ENCODE measurements at places on chromosomes 6 and 20.

GRCh38 chr6:159399751-159400221 is 230.6 kb downstream of the FNDC1 start:
- no peak for ATAC-seq

GRCh38 chr20:6070829-6071695 is 17.2 kb upstream of the LRRN4 start:
- ATAC-seq = peak; percentile 22

DNA sequence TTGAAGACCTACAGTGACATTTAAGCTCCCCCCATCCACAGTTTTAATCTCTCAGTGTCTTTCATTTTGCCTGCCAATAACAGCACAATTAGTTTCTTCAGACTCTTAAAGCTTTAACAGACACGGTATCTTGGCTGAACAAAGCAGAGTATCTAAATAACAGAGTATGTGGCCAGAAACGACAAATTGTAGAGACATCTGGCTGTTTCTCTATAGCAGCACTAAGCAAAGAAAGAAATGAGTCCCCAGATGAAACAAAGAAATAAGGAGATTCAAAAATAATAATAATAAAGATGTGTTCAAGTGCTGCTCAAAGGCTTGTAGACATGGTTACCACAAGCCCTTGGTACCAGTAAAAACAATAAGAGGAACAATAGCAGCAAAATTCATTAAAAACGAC is 97.8 kb upstream of the HDAC2 start:
- no peak for ATAC-seq

DNA sequence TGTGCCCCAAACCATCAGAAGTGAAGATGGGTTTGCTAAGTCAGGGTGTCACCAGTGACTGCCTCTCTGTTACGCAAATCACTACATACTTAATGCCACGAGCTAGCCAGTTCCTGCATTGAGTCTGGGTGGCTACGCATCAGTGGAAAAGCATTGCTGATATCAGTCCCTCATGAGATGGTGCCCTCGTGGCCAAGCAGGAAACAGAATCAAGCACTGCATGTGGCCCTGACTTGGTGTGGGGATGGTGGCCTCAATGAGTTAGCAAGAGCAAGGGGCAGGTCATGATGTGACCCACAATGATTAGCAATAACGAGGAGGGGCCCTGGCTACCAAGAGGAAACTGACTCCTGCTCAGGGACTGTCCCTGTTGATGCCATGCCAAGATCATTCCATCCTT is 51.6 kb upstream of the FNDC1 start:
- peak; percentile 63 for ATAC-seq

DNA sequence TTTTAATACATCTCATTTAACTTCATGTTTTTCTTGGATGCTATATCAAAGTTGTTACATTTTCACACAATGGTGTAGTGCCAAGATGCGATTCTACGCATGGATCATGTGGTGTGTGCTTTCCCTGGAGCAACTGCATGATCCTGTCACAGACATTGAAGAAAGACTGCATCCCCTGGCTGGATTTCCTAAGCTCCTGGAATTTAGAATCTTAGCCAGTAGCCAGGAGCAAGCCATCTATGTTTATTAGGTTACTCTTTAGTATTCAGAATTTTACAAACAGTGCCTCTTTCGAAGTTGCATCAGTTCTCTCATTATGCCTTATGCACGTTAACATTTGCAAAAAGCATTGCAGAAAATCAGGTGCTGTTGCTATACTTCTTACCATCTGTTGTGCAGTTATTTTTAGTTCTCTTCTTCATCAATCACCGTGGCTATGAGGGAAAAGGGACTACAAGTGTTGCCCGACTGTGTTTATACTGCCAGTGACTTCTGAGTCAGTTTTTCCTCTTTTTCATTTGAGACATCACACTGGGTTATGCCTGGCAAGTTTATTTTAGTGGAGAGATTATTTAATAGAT is 584.2 kb downstream of the BCKDHB start:
- no peak for ATAC-seq

- no peak for ATAC-seq
Measured at GRCh38 chr6:39922821-39923220, 11.4 kb downstream of the MOCS1 start.

All from esophagus mucosa (tissue), 1 donor.